CD4-positive, alpha-beta T cell treated with Interleukin-15 for 4 hours (primary cell): ENCODE measurements at places on chromosomes 3 and 15.

GRCh38 chr3:187975561-187976364, 178.2 kb upstream of the LPP start:
- DNase-seq: no peak

- no peak for DNase-seq
Measured at GRCh38 chr3:94101860-94102259, 39.0 kb downstream of the NSUN3 start.

- no peak for DNase-seq
Measured at GRCh38 chr3:42351207-42351606, 59.2 kb downstream of the LYZL4 start.

- DNase-seq: no peak
Measured at GRCh38 chr15:101805605-101806345, 2.5 kb downstream of the OR4F6 start.

DNA sequence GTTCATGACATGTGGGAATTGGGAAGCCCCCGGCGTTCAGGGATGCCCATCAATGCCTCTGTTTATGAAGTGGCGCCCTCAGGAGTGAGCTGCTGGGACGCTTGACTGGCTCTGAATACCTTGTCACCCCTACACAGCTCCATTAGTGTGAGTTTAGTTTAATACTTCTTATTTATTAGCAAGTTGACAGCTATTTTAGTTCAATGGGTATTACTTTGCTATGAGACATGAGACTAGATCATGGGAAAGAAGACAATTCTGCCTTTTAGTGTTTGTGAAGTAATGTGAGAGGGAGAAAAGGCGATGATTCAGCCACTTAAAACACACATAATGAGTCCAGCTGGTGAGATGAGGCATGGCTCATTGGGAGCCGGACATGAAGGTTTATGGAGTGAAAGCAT, 678.5 kb downstream of the NR2F2 start:
- no peak for DNase-seq

GRCh38 chr3:143685491-143685890, 162.8 kb downstream of the SLC9A9 start:
- no peak for DNase-seq

DNA sequence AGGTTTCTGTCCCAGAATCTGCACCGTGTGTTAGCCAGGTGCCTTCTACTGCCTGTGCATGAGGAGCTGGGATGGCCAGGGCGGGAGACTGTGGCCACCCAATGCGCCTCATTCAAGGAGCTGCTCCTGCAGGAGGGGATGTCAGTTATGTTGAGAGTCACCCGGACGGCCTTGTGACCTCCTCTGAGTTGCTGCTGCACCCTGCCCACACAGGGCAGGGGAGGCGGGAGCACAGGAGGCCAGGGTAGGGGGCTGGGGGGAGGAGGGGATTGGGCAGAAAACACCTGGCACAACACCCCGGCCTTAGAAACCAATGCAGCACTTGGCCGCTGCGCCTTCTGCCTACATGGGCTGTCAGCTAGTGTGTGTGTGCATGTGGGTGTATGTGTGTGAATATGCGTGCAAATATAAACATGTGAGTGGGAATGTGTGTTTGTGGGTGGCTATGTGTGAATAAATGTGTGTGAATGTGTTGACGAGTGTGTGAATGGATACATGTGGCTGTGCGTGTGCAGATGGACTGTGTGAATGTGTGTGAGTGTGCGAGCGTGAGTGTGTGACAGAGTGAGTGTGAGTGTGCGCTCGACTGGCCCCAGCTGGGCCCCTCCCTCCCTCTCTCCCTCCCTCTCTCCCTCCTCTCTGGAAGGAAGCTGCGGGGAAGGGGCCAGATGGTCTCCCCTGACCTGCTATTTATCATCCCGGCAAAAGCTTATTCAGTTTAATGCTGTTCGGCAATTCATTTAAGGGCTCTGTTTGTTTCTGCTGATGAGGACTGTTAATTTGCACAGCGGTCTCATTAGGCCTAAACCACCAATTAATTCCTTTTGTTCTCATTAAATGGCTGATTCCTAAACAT, 106.9 kb downstream of the TLE3 start:
- no peak for DNase-seq

DNA sequence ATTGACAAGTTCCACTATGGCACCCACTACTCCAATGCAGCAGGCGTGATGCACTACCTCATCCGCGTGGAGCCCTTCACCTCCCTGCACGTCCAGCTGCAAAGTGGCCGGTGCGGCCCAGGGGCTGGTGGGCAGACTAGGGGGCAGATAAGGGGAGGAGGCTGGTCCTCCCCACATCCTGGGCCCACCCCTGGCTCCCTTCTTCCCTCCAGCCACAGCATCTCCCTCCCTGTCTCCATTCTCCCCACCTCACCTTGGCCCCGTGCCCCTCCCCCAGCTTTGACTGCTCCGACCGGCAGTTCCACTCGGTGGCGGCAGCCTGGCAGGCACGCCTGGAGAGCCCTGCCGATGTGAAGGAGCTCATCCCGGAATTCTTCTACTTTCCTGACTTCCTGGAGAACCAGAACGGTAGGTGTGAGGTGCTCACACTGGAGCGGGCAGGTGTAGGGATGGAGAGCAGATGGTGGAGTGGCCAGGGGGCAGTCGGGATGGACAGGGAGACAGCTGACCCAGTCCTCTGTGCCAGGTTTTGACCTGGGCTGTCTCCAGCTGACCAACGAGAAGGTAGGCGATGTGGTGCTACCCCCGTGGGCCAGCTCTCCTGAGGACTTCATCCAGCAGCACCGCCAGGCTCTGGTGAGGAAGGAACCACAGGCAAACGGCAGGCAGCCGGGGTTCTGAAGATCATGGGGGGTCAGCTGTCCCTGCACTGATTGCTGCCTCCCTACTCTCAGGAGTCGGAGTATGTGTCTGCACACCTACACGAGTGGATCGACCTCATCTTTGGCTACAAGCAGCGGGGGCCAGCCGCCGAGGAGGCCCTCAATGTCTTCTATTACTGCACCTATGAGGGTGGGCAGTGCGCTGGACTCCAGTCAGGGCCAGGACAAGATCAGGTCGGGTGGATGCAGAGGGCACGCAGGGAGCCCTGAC, 26.0 kb downstream of the NBEAL2 start:
- no peak for DNase-seq

GRCh38 chr3:109234300-109234699, 82.0 kb downstream of the DPPA2 start:
- no peak for DNase-seq

- no peak for DNase-seq
Measured at GRCh38 chr15:82715003-82715402, 5.3 kb upstream of the AP3B2 start.

GRCh38 chr3:40181182-40181581, 128.3 kb upstream of the EIF1B start:
- no peak for DNase-seq

- DNase-seq: no peak
Measured at GRCh38 chr3:84292128-84292527, 666.7 kb upstream of the CADM2 start.

- DNase-seq: no peak
Measured at GRCh38 chr3:169750665-169751064, 14.2 kb downstream of the TERC start.

DNA sequence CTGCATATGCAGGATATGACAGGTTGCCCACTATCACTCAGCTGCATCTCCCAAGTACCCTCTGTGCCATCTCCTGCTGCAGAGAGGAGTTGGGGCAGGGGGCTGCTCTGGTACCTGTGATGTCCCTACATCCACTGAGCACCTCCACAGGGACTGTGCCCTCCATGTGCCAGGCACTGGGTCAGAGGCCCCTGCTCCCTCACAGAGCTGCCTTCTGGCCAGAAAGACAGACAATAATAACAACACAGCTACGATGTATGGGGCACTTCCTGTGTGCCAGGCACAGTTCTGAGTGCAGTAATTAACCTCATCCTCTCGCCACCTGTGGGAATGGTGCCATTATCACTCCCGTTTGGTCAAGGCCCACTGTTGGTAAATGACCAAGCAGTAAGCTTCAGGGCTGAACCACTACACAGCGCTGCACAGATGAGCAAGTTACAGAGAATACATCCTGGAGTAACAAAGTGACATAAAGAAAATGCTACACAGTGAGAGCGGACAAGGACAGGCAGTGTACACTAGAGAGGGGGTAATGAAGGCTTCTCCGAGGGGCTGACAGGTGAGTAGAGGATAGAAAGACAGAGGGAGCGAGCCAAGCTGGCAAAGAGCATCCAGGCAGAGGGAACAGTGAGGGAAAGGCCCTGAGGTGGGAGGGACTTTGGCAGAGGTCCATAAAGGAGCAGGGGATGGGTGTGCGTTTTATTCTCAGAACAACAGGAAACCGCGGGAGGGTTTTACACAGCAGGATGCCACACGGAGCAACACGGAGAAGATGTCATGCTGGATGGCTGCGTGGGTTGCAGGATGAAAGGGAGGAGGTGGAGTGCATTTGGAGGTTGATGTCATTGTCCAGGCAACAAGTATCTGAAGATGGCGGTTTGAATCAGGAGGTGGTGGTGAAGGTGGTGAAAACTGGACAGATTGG, 13.6 kb downstream of the WNT7A start:
- DNase-seq: peak; percentile 62

- no peak for DNase-seq
Measured at GRCh38 chr3:138974462-138974861, 27.4 kb downstream of the FOXL2NB start.

- DNase-seq: no peak
Measured at GRCh38 chr3:150710097-150710496, 6.4 kb upstream of the ERICH6 start.

DNA sequence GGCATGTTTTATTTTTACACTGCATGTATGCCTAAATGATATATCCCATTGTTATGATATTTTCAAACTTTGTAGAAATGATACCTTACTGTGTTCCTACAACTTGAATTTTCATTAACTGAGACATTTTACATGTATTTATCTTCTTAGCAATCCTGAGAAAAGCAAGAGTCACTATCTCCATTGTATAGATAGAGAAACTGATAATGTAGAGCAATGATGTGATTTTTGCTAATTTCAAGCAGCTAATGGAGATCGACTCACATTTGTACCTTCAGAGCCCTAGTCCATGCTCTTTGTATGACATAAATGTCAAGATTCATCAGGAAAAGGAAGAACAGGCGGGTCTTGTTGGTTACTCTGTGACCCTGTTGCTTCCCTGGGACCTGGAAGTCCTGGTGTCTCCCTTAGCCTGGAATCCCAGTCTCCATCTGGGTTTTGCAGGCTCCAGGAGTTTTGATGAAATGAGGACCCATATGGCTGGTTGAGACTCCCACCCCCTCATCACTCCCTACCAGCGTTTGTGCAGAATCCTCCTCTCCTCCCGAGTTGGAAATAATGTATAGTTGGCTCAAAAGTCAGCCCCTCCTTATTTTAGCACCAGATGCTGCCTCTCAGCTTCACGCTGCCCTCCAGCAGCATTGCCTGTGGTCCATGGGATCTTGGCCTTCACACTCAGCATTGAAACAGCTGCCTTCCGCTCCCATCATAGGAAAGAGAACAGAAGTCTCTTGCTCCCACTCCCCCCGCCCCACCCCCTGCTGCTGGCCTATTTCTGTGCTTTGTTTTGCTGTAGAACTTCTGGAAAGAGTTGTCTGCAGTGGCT, 67.1 kb downstream of the APBA2 start:
- no peak for DNase-seq

DNA sequence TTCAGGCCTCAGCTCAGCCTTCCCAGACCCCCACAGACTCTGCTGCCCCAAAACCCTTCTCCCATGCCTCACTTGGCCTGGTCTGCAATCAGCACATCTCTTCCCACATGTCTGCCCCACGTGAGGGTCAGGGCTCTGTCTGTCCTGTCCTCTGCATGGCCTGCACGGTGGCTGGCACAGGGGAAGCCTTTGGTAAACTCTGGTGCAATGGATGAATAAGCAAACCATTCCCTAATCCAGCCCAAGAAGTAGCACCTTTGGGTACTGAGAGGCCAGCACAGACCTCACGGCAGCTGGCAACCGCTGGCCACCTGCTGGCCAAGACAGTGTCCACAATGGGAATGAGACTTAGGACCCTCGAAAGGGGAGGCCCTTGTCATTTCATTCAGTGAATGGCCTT, 27.7 kb downstream of the ABTB1 start:
- no peak for DNase-seq

- peak; percentile 86 for DNase-seq
Measured at GRCh38 chr15:85485956-85486567, 105.7 kb downstream of the AKAP13 start.

GRCh38 chr3:71231680-71232079, 351.8 kb downstream of the FOXP1 start:
- no peak for DNase-seq

DNA sequence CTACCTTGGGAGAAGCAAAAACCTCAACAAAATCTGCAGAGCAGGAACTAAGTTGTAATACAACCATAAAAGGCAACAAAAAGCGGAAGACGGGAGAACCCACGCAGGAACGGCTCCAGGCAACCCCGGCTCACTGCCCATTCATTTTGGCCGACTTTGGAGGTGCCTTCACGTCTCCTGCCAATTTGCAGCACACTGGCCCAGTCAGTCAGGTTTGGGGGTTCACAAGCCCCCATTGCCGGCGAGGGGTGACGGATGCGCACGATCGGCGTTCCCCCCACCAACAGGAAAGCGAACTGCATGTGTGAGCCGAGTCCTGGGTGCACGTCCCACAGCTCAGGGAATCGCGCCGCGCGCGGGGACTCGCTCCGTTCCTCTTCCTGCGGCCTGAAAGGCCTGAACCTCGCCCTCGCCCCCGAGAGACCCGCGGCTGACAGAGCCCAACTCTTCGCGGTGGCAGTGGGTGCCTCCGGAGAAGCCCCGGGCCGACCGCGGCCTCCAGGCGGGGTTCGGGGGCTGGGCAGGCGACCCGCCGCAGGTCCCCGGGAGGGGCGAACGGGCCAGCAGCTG, 463 bp downstream of the TERC start:
- DNase-seq: peak; percentile 60

DNA sequence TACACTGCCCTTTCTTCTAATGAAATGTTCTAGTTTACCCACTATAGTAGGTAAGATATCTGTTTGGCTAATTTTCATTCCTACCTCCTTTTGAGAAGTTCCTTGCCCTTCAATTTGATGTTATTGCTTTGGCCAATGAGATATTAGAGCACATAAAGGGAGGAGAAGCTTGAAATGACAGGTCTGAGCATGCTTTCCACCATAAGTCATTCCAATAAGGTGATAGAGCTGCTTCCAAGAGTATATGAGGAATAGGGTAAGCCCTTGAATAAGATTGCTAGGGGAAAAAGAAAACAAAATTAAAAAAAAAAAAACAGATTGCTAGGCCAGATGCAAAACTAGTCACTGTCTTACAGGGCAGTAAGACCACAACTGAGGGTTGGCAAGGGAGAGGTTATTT, 78.9 kb upstream of the TRIM42 start:
- DNase-seq: no peak

GRCh38 chr3:105802118-105802706, 66.6 kb downstream of the CBLB start:
- DNase-seq: no peak

- DNase-seq: no peak
Measured at GRCh38 chr3:113221721-113222257, 10.4 kb downstream of the BOC start.

GRCh38 chr3:61758839-61759238, 197.5 kb downstream of the PTPRG start:
- no peak for DNase-seq

DNA sequence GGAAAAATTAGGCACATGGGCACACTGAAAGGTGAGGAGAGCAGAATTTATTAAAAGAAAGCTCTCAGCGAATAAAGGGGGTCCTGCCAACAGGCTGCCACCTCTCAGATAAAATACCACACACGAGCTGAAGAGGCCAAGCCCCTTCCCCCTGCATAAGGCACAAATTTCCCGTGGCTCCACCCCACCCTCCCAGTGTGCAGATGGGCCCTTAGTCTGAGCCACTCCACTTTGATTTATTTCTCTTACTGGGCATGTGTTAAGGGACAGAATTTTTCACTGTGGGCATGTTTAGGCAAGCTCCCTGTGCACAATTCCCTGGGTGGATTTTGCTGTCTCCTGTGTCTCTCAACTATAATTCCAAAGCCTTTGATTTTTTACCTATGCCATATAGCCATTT, 409.8 kb downstream of the TBL1XR1 start:
- DNase-seq: no peak

GRCh38 chr3:31763731-31764130, 217.3 kb downstream of the OSBPL10 start:
- DNase-seq: no peak
